Breast epithelium (tissue), 4 donors: ENCODE measurements at places on chromosomes 4 and X. TPM values are rescaled to one million over a fixed set of nuclear protein-coding genes. Genes with fewer than 3 reads are reported as not detected.
A peak's percentile ranks its signal among the peaks of the same experiment; 100 is the strongest.

GRCh38 chr4:153018031-153018430 is 81.9 kb downstream of the FHDC1 start:
- H3K4me3 ChIP-seq = no peak overlapping the region
- no peaks in the 10 kb centered on the region for H3K27me3 ChIP-seq
- H3K36me3 ChIP-seq = no peaks in the 10 kb centered on the region
- no peak overlapping the region for H3K27ac ChIP-seq
- H3K4me1 ChIP-seq = no peaks in the 10 kb centered on the region

- H3K4me1 ChIP-seq = no peaks in the 10 kb centered on the region
- no peaks in the 10 kb centered on the region for H3K27me3 ChIP-seq
- H3K4me3 ChIP-seq = no peak overlapping the region
- H3K36me3 ChIP-seq = no peaks in the 10 kb centered on the region
- no peak for DNase-seq
Observed at GRCh38 chr4:105248613-105249012, 101.9 kb downstream of the TET2 start.

DNA sequence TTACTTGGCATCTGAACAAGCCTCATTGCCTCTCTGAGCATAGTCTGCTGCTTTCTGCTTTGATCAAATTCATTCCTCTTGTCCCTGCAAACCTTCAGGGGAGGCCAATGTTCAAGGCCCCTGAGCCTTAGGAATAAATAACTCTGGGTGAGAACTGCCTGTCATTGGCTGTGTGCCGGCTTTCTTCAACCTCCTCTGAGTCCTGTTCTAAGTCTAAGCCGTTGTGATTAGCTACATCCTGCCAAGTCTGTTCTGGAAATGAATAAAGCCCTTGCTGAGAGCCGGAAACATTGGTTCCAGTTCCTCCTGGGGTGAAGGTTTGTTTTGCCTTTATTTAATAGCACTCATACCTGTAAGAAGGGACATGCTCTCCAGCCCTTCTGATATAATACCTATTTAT is 13.8 kb downstream of the RNF4 start:
- H3K4me3 ChIP-seq = no peak overlapping the region
- H3K27me3 ChIP-seq = no peaks in the 10 kb centered on the region
- H3K4me1 ChIP-seq = peaks cover 23% of the 10 kb centered on the region
- no peak for DNase-seq
- H3K27ac ChIP-seq = peak overlapping the region; percentile 64
- H3K36me3 ChIP-seq = no peaks in the 10 kb centered on the region

DNA sequence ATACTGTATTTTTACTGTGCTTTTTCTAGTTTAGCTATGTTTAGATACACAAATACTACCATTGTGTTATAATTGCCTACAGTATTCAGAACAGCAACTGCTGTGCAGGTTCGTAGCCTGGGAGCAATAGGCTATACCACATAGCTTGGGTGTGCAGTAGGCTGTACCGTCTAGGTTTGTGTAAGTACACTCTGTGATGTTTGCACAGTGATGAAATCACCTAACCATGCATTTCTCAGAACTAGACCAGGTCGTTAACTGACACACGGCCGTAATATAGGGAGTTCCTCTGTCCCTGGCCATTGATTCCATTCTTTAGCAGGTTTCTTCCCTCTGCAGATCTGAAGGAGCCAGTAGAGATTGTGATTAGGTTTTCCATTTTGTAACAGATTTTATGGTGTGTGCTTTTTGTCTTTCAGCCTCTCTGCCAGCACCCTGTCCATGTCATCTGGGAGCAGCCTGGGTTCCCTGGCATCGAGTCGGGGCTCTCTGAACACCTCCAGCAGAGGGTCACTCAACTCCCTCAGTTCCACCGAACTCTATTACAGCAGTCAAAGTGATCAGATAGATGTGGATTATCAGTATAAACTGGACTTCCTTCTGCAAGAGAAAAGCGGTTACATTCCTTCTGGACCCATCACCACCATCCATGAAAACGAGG is 59.5 kb downstream of the CLDN22 start:
- no peaks in the 10 kb centered on the region for H3K4me1 ChIP-seq
- no peak overlapping the region for H3K4me3 ChIP-seq
- peak overlapping the region; percentile 4 for H3K27ac ChIP-seq
- no peaks in the 10 kb centered on the region for H3K27me3 ChIP-seq

GRCh38 chr4:124060261-124060918 is 652.1 kb downstream of the ANKRD50 start:
- H3K36me3 ChIP-seq = no peaks in the 10 kb centered on the region
- DNase-seq = peak; percentile 53
- H3K4me3 ChIP-seq = no peak overlapping the region

DNA sequence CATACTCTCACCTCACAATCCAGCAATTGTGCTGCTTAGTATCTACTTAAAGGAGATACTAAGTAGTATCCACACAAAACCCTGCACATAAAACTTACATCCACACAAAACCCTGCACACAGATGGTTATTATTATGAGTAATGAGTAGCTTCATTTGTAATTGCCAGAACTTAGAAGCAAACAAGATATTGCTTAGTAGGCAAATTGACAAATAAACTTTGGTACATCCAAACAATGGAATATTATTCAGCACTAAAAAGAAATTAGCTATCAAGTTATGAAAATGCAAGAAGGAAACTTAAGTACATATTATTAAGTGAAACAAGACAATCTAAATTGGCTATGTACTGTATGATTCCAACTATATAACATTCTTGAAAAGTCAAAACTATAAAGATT is 80.6 kb downstream of the NPY2R start:
- no peaks in the 10 kb centered on the region for H3K36me3 ChIP-seq
- no peaks in the 10 kb centered on the region for H3K27me3 ChIP-seq
- no peak overlapping the region for H3K4me3 ChIP-seq
- no peaks in the 10 kb centered on the region for H3K4me1 ChIP-seq
- H3K27ac ChIP-seq = no peak overlapping the region

DNA sequence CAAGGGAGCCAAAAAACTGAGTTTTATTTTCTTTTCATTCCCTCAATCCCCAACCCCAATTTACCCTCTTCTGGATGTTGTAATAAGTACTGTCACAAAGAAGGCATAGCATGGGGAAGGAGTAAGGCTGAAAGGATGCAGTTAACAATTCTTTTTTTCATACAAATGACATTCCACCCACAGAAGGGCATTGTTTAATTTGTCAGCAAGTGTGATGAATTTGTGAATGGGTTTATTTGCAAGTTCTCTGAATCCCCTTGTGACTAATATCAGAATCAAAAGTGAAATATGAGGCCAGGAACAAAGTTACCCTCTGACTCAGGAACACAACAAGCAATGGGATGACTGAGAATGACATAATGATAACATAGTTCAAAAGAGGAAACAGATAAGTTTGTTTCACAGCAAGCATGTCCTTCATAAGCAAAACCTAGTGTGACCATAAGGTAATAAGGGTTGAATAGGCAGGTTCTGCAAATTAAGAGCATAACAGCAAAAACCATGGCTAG is 2.1 kb downstream of the GEMIN8 start:
- no peaks in the 10 kb centered on the region for H3K4me1 ChIP-seq
- H3K36me3 ChIP-seq = no peaks in the 10 kb centered on the region
- H3K27me3 ChIP-seq = no peaks in the 10 kb centered on the region
- peak overlapping the region; percentile 85 for H3K27ac ChIP-seq
- no peak overlapping the region for H3K4me3 ChIP-seq

- DNase-seq = no peak
- H3K4me1 ChIP-seq = no peaks in the 10 kb centered on the region
- no peak overlapping the region for H3K27ac ChIP-seq
- H3K4me3 ChIP-seq = no peak overlapping the region
Observed at GRCh38 chrX:68922013-68922412, 93.2 kb downstream of the EFNB1 start.

DNA sequence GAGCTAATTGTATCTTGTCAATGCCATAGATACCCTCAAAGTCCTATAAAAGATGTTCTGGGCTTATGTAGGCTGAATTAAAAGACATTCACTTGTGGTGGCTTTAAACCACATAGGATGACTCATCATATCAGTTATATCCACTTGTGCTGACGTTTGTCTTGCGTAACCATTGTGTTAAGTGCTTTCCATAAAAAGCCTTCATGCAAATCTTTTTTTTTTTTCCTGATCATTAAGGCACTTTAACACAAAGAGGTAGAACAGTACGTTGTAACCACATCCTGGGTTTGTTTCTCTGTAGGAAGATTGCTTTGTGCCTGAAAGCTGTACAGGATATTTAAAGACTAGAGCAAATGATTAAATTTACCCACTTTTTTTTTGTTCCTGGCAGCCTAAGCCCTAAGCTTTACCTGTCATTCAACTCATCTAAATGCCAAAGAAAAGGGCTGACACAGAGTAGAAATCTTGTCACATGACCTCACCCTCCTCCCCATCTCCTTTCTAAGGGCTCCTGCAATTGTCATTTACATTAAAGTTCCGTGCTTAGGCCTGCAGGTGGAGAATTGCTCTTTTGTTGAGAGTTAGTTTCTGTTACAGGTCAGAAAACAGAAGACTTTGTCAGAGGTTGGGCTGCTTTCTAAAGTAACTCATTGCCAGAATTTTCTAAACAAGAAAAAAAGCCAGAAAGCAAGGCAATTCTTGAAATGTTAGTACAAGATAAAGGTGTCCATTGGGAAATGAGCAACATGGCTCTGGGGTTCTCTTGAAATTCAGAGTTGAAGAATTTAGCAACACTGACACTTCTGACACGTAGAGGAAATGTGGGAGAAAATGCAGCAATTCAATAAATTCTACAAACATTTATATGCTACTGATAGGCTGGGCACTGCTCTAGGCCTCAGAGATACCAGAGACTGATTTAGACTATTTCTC is 555.6 kb downstream of the PPARGC1A start:
- no peaks in the 10 kb centered on the region for H3K27me3 ChIP-seq
- no peak for DNase-seq
- no peak overlapping the region for H3K4me3 ChIP-seq
- H3K4me1 ChIP-seq = no peaks in the 10 kb centered on the region
- no peak overlapping the region for H3K27ac ChIP-seq

DNA sequence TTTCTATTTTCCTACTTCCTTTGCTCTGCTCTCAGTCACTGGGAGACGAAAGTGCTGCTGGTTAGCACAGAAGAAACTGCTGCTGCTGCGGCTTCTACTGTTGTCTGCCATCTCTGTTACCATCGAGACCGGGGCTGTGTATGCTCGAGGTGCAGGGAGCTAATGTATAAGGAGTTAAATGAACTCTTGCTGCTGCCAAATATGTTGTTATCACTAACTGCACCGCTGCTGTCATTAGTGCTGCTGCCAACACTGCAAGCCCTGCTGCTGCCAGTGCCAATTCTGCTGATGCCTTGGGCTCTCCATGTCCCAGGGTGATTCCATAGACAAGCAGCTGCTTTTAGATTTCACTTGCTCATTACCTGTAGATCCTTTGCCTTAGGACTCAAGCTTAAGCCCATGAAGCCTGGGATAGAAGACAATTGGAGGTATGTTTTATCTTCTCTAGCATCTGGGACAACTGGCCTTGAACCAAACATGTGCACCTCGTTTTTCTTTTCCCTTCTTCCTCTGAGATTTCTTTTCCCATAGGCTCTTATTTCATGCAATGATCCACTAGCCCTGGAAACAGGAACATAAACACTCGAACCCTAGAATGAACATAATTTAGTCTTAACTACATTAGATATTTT is 107.8 kb downstream of the CCSER1 start:
- no peaks in the 10 kb centered on the region for H3K4me1 ChIP-seq
- no peak for DNase-seq
- no peaks in the 10 kb centered on the region for H3K36me3 ChIP-seq
- H3K27me3 ChIP-seq = no peaks in the 10 kb centered on the region

GRCh38 chr4:65845199-65845773 is 175.0 kb upstream of the EPHA5 start:
- no peaks in the 10 kb centered on the region for H3K27me3 ChIP-seq
- no peak overlapping the region for H3K4me3 ChIP-seq
- no peaks in the 10 kb centered on the region for H3K4me1 ChIP-seq
- no peak for DNase-seq
- H3K27ac ChIP-seq = no peak overlapping the region

RNF150 gene
- total RNA-seq = 5.6 TPM

CPZ gene
- 13.4 TPM for total RNA-seq
